CD4-positive, alpha-beta T cell treated with Interleukin-17A for 4 hours (primary cell): ENCODE measurements at places on chromosomes 5 and 9.

GRCh38 chr5:108681079-108681921 is 66.4 kb upstream of the FER start:
- peak; percentile 11 for DNase-seq

GRCh38 chr5:106648401-106648800 is 1022.3 kb downstream of the EFNA5 start:
- no peak for DNase-seq

DNA sequence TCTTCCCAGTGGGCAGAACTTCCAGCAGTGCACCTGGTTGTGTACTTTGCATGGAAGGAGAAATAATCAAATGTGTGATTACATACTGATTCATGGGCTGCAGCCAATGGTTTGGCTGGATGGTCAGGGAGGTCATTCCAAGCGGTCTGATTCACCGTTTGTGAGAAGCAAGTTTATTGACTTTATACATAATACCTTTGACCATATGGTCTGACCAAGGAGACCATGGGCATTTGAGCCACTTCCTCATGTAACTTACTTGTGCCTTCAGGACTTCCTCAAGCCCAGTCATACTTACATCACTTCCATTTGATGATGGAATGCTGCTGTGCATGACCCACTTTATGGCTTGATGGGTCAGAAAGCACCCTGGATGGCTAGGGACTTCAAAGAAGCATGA is 41.1 kb downstream of the DAP start:
- DNase-seq: no peak

DNA sequence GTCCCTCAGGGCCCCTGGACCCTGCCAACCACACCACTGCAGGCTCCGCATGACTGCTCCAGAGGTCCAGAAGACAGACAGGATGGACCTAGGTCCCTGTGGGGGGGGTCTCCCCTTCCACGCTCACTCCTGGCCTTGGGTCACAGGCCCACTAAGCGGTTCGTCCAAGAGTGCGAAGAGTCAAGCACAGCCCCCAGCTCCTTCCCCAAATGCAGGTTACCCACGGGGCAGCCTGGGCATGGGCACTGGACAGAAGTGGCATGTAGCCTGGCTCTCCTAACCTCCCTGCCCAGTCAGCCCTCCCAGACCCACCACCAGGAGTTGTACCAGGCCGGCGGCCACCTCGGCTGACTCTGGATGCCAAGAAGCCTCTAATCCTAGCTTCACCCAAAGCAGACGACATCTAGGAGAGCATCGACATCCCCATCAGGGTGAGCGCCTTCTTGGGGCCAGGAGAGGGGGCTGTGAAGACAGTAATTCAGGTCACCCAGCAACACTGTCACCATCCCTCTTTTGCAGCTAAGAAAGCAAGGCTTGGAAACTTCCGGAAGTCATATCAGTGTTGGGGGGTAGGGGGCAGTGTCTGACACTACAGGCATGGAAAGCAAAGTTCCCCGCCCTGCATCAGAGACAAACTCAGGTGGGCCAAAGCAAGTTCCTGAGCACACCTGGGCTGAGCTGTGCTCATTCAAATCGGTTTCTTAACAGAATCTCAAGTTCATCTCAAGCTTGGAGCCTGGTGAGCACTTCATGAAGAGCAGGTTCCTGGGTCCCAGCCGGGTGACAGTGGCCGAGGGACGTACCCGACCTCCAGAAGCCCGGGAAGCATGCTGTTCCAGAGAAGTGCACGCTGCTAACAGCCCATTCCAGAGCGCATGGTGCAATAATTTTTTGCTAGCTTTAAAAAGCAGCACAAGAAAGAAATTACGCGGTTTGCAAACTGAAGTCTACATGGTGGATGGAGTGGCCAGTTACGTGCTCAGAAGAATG is 68.7 kb downstream of the SEMA4D start:
- DNase-seq: peak; percentile 74

DNA sequence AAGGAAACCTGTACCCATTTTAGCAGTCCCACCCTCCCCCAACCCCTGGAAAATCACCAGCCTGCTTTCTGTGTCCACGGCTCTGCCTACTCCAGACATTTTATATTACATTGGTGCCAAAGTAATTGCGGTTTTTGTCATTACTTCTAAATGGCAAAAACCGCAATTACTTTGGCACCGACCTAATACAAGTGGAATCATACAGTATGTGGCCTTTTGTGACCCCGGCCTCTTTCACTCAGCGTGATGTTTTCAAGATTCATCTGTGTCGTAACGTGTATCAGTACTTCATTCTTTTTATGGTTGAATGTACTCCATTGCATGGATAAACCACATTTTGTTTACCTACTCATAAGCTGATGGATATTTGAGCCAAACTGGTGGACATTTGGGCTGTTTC is 9.7 kb upstream of the ORM1 start:
- no peak for DNase-seq

- DNase-seq: no peak
Observed at GRCh38 chr5:177307544-177308363, 3.9 kb downstream of the MXD3 start.

DNA sequence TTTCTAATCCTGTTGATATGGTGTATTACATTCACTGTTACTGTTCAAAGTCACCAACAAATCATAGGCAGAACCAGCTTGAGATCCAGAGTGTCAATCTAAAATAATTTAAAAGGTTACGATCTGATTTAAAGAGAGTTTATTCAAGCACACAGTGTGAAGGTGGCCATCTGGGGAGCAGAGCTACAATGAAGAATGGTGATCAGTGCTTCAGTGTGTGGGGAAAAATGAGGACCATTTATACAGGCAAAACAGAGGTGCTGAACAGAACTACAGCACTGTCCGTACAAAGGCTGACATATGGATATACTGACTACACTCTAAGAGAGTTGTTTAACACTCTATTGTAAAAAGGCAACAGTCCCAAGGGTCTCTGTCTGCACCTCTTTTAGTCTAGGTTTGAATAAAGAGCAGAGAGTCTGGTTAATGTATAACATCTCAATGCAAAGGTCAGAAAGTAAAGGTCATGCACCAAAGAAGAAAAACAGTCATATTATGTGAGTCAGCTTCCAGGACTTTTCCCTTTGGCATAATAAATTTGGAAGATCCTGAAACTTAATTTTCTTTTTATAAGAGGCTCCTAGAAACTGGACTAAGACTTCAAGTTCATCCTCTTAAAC is 29.7 kb upstream of the TDRD7 start:
- no peak for DNase-seq

GRCh38 chr5:71757590-71758543 is 38.8 kb downstream of the CARTPT start:
- DNase-seq: peak; percentile 32

DNA sequence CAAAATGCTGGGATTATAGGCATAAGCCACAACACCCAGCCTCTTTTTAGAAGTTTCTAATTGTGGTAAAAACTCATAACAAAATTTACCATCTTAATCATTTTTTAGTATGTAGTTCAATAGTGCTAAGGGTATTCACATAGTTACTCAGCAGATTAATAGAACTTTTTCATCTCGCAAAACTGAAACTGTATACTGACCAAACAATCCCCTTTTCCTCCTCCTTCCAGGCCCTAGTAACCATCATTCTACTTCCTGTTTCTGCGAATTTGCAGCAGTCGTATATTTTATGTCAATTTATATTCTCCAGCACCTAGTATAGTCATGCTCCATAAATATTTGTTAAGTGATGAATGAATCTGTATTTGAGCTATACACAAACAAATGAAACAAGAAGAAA is 86.3 kb upstream of the ERBIN start:
- no peak for DNase-seq

GRCh38 chr5:1044117-1044516 is 35.5 kb downstream of the NKD2 start:
- DNase-seq: no peak

GRCh38 chr5:133052317-133053175 is 733 bp downstream of the HSPA4 start:
- DNase-seq: peak; percentile 41

DNA sequence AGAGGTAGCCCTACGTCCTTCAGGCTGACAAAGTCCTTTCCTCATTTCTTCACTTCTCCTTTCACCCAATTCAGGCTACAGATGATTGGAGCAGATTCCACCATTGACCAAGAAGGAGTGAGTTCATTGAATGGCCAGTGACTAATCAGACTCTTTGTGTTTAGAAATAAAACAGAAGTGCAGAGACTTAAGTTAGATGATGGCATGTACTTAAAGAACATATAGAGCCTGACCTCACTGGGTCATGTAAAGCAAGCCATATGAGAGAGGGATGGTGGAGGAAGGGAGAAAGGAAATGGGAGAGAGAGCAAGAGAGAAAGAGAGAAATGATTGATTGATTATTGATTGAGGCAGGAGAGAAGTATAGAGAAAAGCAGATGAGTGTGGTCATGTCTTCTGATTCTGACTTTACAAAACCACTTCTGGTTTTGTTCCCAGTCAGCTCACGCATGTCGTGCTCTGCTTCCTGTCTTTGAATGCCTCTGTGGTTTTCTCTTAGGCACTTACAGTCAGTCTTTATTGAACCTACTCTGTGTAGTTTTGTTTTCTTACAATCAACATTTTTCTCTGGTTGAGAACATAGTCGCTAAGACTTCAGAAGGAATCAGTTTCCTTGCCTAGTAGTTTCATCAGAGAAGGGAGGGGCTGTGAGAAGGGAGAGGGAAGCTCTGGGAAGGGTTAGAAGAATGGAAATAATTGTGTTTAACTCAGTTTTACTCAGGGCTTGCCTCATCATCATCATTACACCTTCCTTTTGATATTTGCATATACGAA is 149.2 kb upstream of the KLF9 start:
- DNase-seq: peak; percentile 59

DNA sequence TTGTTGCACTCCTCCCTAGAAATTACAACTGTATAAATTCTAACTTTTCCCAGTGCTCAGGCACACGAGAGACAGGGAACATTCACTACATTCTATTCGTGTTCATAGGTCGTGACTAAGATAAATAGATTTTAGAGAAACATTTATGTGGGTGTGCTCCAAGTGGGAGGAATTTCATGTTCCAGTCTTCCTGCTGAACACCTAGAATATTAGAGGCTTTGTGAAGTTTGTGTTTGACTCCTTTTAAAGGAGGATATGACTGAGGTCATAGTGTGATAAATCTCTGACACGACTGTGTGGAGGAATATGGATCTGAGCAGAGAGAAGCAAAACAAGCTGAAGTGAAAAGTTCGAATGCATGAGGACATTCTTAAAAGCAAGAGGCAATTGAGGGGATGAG is 355.3 kb downstream of the ZSWIM6 start:
- no peak for DNase-seq

DNA sequence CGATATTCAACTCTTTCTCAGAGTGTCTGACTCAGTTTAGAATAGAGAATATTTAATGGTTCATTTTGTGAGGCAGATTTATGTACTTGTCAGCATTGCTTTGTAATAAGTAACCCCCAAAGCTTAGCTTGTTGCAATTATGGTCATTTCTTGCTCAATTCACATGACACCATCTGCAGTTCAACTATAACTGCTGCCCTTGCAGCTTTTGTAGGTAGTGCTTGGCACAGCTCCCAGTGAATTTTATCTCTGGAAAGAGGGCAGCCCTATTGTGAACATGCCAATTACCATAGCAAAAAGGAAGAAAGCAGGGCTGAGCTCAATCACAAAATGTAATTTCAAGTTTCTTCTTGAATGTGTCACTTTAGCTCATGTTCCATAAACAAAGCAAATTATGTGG is 1587.7 kb upstream of the ACO1 start:
- DNase-seq: no peak

GRCh38 chr5:136749016-136749415 is 383.7 kb upstream of the TRPC7 start:
- no peak for DNase-seq

GRCh38 chr9:74942801-74943200 is 9.9 kb downstream of the C9orf40 start:
- DNase-seq: peak; percentile 44

DNA sequence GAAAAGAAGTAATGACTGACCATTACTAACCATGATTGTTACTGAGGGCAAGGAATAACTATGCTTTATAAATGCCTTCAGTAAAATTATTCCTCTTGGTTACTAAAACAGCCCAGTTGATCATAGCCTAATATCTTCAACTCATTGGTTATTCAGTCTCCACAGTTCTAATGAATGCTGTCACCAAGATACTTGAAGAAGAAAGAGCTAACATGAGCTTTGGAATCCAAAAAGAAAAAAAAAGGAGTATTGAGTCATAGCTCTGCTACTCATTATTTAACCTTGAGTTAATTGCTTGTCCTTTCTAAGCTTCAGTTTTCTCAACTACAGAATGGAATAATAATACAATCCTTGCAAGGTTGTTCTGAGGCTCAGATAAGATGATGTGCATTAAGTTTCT is 187.7 kb downstream of the BRINP1 start:
- no peak for DNase-seq

DNA sequence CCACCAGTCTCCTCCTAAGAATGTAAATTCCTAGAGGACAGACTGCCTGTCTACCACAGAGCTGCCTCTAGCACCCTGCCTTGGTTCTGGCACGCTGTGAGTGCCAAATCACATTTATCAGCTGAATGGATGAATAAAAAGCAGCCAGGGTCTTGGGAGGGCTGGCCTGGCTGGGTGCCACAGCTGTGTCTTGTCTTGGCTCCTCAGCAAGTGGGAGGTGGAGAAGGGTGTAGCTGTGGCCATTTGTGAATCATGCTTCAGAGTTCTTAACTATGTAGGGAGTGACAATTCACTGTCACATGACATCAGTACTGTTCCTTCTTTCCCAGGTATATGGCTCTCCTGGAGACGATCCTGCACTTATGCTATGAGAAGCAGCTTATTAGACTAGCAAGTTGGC is 70.6 kb downstream of the DCP2 start:
- DNase-seq: no peak

DNA sequence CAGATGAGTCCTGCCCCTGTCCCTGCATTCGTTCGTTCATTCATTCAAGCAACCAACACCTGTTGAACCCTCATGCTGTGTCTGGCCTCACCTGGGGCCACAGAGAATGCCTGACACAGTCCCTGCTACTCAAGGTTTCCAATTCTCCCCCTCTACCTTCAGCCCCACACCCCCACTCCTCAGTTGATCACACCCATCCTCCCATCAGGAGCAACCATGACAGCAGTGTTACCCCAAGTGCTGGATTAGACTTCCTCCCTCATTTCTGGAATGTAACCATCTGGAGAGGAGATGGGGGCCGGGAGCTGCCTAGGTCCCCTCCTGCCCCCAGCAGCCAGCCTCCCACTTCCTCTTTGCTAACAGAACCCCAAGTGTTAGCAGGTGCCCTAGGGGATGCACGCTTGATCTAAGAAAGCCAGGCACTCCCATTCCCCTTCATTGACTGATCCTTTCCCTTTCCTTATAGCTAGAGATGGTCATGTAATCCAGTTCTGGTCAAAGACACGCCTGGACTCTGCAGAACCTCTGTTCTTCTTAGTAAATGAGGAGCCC is 57.2 kb downstream of the SMIM23 start:
- no peak for DNase-seq

DNA sequence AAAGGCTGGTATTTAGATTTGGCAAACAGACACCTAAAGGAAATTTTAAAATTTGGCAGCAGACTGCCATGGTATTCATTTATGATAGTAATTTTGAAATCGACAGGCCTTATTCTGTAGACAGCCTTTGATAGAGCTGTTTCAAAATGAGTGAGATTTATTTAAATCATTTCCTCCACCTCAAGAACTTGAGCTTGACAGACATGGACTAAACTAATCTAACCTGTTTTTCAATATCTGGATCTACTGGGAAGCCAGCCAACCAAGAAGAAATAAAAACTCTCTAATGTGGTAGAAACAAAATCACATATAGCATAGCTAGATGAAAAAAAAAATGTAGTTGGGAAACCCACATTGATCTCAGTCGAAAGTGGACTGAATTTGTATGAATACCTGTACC is 56.9 kb upstream of the RASA1 start:
- no peak for DNase-seq
